Brain microvascular endothelial cell (primary cell): ENCODE measurements at places on chromosomes 3 and 15.

DNA sequence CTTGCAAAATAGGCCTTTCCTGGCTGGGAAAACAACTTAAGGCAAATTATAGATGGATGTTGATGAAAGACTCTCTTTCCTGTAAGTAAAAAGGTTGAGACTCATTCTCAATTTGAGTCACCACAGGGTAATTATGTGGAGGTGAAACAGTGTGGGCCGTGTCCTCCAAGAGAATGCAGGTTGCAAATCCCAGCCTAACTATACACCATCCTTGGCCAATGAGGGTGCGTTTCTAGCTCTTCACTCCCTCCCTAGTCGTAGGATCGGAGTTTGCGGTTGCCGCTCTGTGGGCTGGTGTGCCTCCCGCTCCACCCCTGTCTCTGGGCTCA lies 259.9 kb downstream of the PLCL2 start:
- no peak for DNase-seq

DNA sequence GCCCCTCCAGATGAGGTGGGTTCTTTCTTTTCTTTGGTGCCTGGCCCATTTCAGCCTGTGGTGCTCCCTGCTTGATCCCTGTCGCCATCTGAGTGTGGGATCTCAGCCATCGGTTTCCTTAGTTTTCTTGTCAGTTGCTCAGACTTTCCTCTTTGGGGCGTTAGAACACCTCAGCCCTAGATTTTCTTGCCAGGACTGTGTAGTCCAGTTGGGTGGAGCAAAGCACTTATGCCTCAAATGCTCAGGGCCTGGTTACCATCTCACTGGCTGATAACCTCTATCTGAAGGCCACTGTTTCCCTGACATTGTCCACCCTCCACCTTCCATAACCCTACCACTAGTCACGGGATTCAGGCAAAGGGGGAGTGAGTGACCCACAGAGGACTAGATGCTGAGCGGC lies 208.7 kb upstream of the BHLHE40 start:
- DNase-seq: no peak

GRCh38 chr3:170918715-170919114 lies 10.3 kb upstream of the EIF5A2 start:
- no peak for DNase-seq

- DNase-seq: no peak
Measured at GRCh38 chr3:122001892-122002291, 20.2 kb downstream of the ILDR1 start.

DNA sequence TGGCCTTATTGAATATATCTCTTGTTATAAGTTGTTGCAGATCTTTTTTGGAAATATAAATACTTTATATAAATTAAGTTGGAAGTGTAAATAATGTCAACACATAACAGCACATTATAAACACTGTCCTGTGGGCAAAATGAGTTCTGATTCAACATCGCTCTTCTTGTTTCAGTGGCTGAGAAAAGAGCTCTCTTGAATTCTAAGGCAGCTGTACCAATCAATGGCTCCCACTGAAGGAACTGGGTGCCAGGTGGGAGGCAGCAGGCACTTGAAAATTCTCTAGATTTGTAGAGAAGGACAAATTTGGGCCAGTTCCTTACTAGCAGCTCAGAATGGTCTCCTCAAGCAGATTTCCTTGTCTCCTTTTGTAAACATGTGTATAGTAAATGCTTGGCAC lies 45.6 kb downstream of the CHST2 start:
- DNase-seq: no peak

DNA sequence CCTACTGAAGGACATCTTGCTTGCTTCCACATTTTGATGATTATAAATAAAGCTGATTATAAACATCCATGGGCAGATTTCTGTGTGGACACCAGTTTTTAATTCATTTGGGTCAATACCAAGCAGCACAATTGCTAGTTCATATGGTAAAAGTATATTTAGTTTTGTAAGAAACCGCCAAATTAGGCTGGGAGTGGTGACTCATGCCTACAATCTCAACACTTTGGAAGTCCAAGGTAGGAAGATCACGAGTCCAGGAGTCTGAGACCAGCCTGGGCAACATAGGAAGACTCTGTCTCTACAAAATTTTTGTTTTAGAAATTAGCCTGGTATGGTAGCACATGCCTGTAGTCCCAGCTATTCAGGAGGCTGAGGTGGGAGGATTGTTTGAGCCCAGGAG lies 52.6 kb upstream of the ABHD2 start:
- no peak for DNase-seq

- no peak for DNase-seq
Measured at GRCh38 chr15:72201391-72201921, 3.9 kb upstream of the GRAMD2A start.

GRCh38 chr3:133461291-133461690 lies 61.4 kb downstream of the BFSP2 start:
- no peak for DNase-seq
